ENCODE measurements at places on chromosomes 5 and 9.

DNA sequence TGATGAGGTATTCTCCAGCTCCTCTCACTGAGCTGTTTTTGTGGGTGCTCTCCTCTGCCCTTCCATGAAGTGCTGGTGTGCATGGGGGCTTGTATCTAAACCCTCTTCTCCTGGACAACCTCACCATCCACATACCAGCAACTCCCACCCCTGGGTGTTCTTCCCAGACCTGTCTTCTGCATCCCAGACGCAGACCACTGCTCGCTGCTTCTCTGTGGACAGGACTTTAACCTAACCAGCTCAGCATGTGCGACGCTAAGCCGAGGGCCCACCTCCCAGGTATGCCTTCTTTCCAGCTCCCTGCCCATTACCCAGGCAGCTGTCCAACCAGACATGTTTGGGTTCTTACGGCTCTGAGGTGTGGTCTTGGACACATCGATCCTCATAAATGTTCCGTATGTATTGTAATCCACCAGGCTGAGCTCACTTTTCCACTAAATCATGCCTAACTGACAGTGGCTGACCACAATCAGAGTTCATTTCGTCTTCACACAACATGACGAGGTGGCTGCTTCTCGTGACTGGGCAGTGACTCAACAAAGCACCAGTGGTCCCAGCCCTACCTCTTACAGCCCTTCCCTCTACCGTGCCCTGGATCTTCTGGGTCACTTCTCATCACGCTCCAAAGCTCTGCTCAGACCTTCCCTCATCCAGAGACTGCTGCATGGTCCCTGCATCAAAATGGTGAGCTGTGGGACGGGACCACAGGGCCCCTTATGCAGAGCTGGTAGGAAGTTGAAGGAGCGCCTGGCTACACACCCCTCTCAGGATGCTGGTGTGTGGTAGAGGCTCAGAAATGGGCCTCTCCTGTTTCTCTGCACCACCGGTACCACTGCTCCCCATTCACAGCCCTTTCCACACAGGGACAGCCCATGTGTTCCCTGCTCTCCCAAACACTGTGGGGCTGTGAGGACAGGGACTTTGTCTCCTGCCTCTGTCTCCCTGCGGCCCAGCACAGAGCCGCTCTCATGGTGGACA is 9.6 kb upstream of the PTGES2 start:
- DNase-seq, result no peak

- DNase-seq, result peak; percentile 49
These were observed 28.3 kb downstream of the CCDC69 start for GRCh38 chr5:151195622-151196021.

DNA sequence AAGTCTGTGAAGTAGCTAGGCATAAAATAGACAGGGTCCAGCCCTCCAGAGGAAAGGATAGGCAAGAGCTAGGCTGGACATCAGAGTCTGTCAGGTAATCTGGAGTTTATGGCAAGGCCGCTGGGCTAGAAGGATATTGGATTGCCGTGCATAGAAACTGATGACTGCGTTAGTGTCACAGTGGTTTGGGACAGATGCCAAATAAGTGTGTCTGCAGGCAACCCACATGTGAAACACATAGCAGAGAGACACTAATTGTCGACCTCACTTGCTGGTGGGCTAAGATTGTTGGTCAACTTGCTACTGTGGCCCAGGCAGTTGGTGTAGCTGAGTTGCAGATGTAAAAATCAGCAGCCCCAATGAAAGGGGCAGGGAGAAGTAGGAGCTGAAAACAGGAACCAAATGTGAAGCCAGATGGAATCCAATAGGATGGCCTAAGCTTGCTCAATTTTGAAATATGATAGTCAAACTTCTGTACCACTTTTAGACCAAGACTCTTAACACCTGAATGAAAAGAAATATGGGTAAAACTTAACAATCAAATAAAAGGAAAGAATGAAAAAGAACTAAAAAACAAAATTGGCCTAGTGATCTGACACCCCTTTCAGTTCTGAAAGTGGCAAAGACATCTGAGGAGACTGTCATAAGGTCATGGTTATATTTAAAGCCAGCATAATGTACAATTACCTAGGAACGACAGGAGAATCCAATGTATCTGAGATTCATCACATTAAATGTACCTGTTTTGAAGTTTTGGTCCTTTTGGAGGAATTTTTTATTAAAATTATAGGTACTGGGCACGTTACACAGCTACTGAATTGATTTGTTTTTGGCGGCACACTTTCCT is 243.3 kb upstream of the ACTBL2 start:
- no peak for DNase-seq

DNA sequence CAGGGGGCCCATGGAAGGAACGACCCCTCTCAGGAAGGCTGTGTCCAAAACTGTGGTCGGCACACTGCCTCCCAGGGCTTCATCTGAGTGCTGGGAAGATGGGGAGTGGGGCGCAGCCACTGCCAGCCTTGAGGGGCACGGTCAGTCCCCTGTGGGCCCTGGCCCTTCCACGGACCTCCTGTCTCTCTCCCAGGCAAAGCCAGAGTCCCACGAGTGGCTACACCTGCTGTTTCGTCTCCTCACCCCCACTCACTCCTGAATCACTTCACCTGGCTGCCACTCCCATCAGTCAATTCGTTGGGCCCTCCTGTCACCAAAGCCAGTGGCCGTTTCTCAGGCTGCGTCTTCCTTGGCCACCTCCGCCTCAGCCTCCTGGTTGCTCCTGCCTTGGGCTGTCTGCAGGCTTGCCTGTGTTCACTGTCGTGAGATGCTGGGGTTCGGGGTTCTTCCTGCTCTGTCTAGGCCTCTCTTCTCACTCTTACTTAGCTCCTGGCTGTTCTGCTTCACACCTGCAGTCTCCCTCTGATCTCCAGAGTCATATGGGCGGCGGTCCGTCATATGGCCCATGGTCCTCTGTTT is 58.8 kb upstream of the RNF130 start:
- DNase-seq, result peak; percentile 41

- no peak for DNase-seq
These were observed 127.1 kb downstream of the LHFPL2 start for GRCh38 chr5:78521455-78521854.

GRCh38 chr5:76582230-76583162 is 40.7 kb downstream of the F2RL2 start:
- DNase-seq, result no peak
